ENCODE measurements at places on chromosomes 2 and 18.

- DNase-seq, result no peak
Observed at GRCh38 chr2:118251427-118251826, 163.2 kb downstream of the INSIG2 start.

DNA sequence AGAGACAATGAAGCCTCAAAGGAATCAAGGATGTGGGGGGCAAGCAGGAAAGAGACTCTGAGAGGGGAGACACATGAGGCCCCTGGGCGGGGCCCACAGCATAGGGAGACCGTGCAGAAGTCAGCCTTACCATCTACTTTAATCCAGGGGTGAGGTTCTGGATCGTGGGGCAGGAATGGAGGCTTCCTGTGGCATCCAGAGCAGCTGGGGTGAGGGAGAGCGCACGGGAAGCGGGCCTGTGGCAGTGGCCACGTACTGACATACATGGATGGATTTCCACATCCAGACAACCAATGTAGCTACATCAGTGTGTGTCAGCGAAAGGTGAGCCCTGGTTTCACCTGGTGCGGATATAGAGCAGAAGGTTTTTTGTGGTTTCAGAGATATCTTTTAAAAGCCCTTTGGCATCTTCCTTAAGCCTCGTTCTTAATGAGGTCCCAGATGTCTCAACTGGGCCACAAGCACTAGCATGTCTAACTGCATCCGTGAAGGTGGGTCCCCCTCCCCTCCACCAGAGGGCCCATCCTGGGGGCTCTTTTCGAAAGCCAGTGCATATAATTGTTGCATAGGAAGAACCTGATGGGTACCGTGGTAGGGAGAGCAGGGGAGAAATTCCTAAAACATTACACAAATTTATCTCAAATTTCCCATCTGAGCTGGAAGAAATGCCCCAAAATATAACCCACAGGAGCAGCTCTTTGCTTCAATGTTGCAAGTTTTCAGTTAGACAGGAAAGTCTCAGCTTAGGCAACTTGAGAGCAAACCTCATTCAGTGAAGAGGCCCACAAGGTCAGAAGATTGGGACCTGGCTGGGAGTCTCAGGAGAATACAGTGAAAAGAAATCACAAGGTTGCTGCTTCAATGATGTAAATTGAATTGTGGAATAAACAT is 90.9 kb downstream of the SP3 start:
- DNase-seq, result peak; percentile 30

GRCh38 chr2:65608916-65609315 is 176.5 kb upstream of the SPRED2 start:
- DNase-seq, result no peak

DNA sequence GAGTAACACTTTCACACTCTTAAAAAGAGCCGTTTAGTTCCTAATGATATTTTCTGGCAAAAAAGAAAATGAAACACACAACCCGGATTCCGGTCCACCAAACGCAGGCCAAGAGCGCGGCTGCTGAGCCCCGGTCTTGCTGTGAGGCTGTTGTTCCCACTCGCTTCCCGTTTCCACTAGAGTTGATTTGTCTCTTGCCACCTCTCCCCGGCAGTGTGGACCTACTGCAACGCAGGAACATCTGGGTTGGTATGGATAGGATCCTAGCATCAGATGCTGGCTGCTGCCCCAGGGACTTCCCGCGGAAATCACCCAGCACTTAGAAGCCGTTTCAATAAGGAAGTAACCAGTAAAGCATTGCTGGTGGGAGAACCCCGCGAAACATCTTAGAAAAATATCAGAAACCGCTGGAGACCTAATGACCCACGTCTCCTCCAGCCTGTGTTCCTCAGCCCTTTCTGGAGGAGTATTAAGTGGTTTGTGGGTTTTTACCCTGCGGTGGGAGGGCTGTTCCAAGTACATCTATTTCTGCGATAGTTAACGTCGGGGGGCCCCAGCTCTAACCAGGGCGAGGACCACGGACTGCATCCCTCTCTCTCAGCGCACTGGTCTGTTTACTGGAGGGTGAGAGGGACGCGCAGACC is 939 bp downstream of the DOCK10 start:
- no peak for DNase-seq

DNA sequence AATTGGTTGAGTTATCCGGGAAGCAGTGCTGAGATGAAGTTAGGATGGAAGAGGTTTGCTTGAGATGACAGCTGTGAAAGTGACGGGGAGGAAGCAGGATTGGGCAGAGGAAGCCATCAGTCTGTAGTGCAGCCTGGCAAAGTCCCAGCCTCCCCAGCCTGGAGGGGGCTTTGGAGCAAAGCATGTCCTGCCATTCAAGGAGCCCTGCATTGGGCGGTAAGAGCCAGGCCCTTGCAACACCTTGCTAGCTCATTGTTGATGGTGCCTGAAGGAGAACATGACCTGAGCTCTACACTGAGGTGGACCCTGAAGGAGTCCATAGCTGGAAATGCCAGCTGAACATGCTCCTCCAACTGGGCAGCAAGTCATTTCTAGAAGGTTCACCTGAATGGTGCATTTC is 228.9 kb downstream of the ACKR3 start:
- DNase-seq, result no peak

GRCh38 chr2:136351684-136352083 is 233.7 kb upstream of the CXCR4 start:
- no peak for DNase-seq

GRCh38 chr2:8966123-8966908 is 37.2 kb downstream of the MBOAT2 start:
- DNase-seq, result no peak

GRCh38 chr18:12234451-12235190 is 19.5 kb upstream of the CIDEA start:
- no peak for DNase-seq

DNA sequence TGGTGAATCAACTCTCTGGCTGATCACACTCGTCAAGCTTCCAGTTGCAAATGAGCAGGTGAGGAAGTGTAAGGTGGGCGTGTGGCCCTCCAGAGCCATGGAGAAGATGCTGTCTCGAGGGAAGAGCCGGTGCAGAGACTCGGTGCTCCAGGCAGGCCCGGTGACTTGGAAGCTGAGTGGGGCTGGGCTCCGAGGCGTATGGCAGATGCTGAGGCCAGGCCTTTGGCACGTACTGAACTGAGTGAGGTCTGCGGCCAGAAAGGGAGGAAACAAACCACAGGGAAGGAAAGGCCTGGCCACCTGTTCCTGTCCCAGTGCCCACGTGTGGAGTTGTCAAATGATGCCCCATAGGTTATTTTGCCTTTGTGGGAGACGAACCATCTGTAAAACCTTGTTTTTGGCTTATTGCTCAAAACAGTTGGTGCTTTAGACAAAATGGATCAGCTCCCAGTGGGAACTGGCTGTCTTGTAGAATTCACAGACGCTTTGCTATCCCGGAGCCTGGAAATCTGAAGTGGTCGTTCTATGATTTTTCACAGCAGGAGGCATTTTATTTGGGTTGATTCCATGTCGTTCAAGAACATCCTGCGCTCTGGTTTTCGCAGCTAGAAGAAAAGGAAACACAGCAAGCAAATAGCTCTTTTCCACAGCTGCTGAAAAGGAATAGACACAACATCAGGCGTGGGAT is 117.5 kb upstream of the TMEM18 start:
- no peak for DNase-seq

- DNase-seq, result no peak
Observed at GRCh38 chr18:79943608-79944125, 7.8 kb downstream of the SLC66A2 start.

GRCh38 chr2:191109888-191110287 is 40.9 kb downstream of the STAT4 start:
- no peak for DNase-seq

DNA sequence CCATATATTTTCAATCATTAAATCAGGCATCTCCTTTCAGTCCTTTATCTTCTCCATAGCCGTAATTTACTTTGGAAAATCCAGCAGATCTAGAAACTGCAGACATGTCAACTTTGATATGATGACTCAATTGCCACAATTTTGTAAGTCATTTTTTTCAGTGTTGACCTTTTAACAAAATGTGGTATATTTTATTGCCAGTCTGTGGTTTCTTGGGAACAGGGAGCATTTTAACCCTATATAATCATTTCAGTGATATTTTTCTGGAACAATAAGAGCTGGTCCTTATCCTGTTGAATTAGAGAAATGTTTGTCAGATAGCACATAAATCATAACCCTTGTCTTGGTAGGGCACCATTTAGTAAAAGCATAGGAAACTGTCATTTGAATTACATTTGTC is 90.9 kb upstream of the UBXN4 start:
- DNase-seq, result no peak
